ENCODE measurements at places on chromosomes 3 and 15. TPM values are rescaled to one million over a fixed set of nuclear protein-coding genes. Genes with fewer than 3 reads are reported as not detected.

DNA sequence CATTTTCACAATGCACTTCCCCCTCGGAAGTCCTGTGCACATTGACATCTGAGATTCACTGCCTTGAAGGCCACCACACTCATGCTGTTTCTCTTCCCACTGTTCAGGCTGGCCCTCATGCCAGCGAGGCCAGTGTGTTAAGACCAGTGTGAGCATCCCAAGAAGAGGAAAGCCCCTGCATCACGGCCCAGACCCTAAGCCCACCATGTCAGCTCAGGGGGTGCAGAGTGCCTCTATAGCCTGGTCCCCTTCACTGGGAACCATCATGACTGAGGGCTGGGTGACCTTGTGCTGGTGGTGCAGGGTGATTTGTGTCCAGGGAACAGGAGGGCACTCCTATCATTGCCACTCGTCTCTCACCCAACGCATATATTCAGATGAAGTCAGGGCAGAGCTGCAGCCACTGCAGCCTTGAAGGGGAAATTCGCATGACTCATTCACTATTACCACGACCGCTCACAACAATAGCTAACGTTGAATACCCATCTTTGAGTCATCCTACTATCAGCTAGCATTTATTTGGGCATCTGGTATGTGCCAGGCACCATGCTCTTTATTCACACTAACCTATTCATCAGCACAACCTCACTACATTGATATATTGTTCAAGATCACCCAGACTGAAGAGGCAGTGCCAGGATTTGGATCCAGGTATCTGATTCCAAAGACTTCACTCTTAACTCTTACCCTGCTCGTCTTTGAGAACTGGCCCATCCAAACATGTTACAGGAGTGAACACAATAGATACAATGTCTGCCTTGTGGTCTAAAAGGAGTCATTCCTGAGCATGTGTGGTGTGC, 58.8 kb upstream of the SLC6A11 start:
- peak; percentile 49 for DNase-seq
- peaks cover 10% of the 10 kb centered on the region for H3K4me1 ChIP-seq
- no peak overlapping the region for H3K27ac ChIP-seq
- H3K36me3 ChIP-seq, result no peaks in the 10 kb centered on the region
- H3K4me3 ChIP-seq, result no peak overlapping the region

DNA sequence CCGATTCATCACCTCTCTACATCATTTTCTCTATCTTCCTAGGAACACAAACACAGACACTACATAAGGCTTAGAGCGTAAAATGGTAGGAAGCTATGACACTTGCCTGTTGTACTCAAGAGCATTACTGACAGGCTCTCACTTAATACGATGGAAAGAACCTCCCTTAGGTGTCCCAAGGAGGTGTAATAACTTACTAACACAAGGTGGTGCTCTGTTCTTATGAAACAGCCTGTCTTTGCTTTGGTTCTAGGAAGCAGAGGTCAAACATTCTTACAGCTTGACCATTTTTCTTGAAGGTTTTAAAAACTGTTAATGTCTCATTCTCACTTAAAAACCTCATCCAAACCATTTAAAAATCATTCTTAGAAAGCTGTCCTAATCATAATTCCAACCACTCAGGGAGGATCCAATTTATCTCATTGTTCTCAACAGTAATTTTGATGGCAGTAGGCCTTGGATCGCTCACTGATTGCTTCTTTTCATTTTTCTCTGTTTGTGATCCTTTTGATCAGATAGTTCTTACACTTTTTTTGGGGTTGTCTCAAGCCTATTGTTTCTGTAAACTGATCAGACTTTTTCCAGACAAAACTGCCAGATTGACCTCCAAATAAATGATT, 317.8 kb upstream of the AGTR1 start:
- no peak overlapping the region for H3K27ac ChIP-seq
- no peak overlapping the region for H3K4me3 ChIP-seq
- H3K36me3 ChIP-seq, result no peaks in the 10 kb centered on the region
- peak; percentile 55 for DNase-seq

GRCh38 chr3:107969994-107970819, 120.6 kb downstream of the CD47 start:
- H3K27me3 ChIP-seq, result no peaks in the 10 kb centered on the region
- no peaks in the 10 kb centered on the region for H3K36me3 ChIP-seq
- peaks cover 9% of the 10 kb centered on the region for H3K4me1 ChIP-seq
- H3K27ac ChIP-seq, result no peak overlapping the region
- DNase-seq, result peak; percentile 57

- no peak for DNase-seq
- no peaks in the 10 kb centered on the region for H3K27me3 ChIP-seq
- no peak overlapping the region for H3K27ac ChIP-seq
- H3K36me3 ChIP-seq, result no peaks in the 10 kb centered on the region
Observed at GRCh38 chr3:42180901-42181300, 85.1 kb downstream of the CCK start.

DNA sequence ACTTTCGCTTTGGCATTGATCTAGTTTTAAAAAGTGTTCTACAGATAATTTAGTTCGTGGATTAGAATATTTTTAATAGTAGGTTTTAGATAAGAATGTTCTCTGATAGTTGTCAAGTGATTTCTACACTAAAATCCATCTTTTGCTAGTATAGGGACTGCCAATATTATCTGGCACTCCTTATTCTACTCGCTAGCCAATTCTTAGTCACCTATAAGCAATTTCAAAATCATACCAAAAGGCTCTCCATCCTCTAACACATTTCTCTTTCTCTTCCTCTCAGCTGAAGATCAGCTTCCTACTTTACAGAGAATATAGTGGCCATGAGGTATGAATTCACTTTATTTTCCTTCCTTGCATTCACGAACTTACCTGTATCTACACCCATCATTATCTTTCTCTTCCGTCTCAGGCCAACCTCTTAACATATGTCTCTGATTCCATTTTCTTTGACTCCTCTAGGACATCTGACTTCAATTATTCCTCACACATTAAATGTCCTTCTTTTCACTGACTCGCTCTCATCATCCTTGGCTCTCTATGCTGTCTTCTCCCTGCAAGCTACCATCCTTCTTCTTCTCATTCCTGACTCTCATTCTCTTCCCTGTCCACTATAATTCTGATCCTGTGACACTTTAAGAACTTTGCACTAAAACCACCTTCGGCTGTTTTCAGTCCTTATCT, 35.5 kb downstream of the C3orf80 start:
- no peak overlapping the region for H3K4me3 ChIP-seq
- no peaks in the 10 kb centered on the region for H3K36me3 ChIP-seq
- no peak for DNase-seq
- no peaks in the 10 kb centered on the region for H3K4me1 ChIP-seq
- no peak overlapping the region for H3K27ac ChIP-seq

DNA sequence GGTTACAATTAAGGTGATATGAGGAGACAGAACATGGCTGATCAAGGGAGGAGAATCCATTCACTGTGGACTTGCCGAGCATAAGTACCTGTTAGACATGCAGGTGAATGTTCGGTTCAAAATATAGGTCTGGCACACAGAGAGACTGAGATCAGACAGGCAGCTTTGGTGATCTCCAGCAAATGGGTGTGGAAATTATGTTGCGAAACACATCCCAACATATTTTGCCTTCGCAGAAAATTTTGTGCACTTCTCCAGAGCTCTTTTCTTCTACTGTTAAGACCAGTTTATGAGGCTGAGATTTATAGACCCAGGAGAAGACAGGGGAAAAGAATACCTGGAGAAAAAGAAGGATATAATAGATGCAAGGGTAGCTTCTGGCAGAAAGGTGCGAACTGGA, 183.2 kb downstream of the NEK10 start:
- H3K27ac ChIP-seq, result no peak overlapping the region
- no peaks in the 10 kb centered on the region for H3K4me1 ChIP-seq
- H3K27me3 ChIP-seq, result no peaks in the 10 kb centered on the region
- H3K4me3 ChIP-seq, result no peak overlapping the region
- H3K36me3 ChIP-seq, result no peaks in the 10 kb centered on the region

GRCh38 chr3:52454938-52455282, 494 bp upstream of the NISCH start:
- peak overlapping the region; percentile 64 for H3K4me3 ChIP-seq
- H3K36me3 ChIP-seq, result peaks cover 18% of the 10 kb centered on the region

GRCh38 chr3:106473576-106474475, 605.0 kb upstream of the CBLB start:
- no peak for DNase-seq
- no peaks in the 10 kb centered on the region for H3K27me3 ChIP-seq
- no peaks in the 10 kb centered on the region for H3K36me3 ChIP-seq
- no peak overlapping the region for H3K4me3 ChIP-seq
- no peak overlapping the region for H3K27ac ChIP-seq

- H3K4me1 ChIP-seq, result peaks cover 6% of the 10 kb centered on the region
- H3K27ac ChIP-seq, result peak overlapping the region; percentile 96
- H3K36me3 ChIP-seq, result peaks cover 5% of the 10 kb centered on the region
- peak; percentile 92 for DNase-seq
- H3K27me3 ChIP-seq, result no peaks in the 10 kb centered on the region
- H3K4me3 ChIP-seq, result peak overlapping the region; percentile 81
Observed at GRCh38 chr15:39918688-39919385, 1.2 kb downstream of the GPR176 start.

- no peaks in the 10 kb centered on the region for H3K4me1 ChIP-seq
- H3K27me3 ChIP-seq, result no peaks in the 10 kb centered on the region
- DNase-seq, result no peak
- no peak overlapping the region for H3K27ac ChIP-seq
Observed at GRCh38 chr15:76894174-76894573, 11.0 kb downstream of the SCAPER start.

- DNase-seq, result no peak
- H3K4me3 ChIP-seq, result no peak overlapping the region
- no peaks in the 10 kb centered on the region for H3K36me3 ChIP-seq
- no peak overlapping the region for H3K27ac ChIP-seq
Observed at GRCh38 chr3:137642831-137643230, 121.3 kb upstream of the SOX14 start.

GRCh38 chr3:88019024-88019423, 39.8 kb downstream of the CGGBP1 start:
- no peaks in the 10 kb centered on the region for H3K36me3 ChIP-seq
- no peak overlapping the region for H3K27ac ChIP-seq
- DNase-seq, result peak; percentile 8
- no peak overlapping the region for H3K4me3 ChIP-seq

DNA sequence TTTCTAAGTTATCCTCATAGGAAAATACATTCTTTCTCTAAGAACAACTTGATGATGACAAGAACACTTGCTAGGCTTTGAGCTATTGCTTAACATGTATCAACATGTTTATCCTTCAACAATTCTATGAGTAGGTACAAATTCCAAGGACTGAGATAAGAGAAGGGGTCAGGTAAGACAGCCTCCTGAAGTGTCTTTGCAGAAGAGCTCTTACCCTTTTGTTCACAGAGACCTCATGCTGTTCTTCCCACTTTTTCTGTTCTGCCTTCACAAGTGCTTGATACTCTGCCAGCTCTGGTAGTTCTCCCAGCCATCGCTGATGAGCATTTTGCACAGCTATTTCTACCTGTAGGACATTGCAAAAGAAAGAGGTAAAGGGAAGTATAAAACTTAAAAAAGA, 50.9 kb downstream of the CEP152 start:
- DNase-seq, result no peak
- H3K27ac ChIP-seq, result no peak overlapping the region
- no peak overlapping the region for H3K4me3 ChIP-seq

GRCh38 chr3:66418475-66418931, 82.3 kb downstream of the LRIG1 start:
- peaks cover 34% of the 10 kb centered on the region for H3K4me1 ChIP-seq
- H3K4me3 ChIP-seq, result no peak overlapping the region
- H3K27me3 ChIP-seq, result no peaks in the 10 kb centered on the region
- DNase-seq, result peak; percentile 83
- H3K36me3 ChIP-seq, result no peaks in the 10 kb centered on the region

- no peaks in the 10 kb centered on the region for H3K27me3 ChIP-seq
- no peaks in the 10 kb centered on the region for H3K36me3 ChIP-seq
- no peaks in the 10 kb centered on the region for H3K4me1 ChIP-seq
- DNase-seq, result no peak
- no peak overlapping the region for H3K27ac ChIP-seq
Observed at GRCh38 chr15:88568589-88568988, 22.1 kb upstream of the DET1 start.

- no peaks in the 10 kb centered on the region for H3K36me3 ChIP-seq
- peak; percentile 53 for DNase-seq
- peak overlapping the region; percentile 58 for H3K27ac ChIP-seq
- H3K27me3 ChIP-seq, result no peaks in the 10 kb centered on the region
- H3K4me1 ChIP-seq, result peaks cover 12% of the 10 kb centered on the region
- no peak overlapping the region for H3K4me3 ChIP-seq
Observed at GRCh38 chr3:58874795-58875194, 175.0 kb downstream of the CFAP20DC start.

GRCh38 chr15:50318697-50319096, 36.3 kb downstream of the GABPB1 start:
- H3K36me3 ChIP-seq, result no peaks in the 10 kb centered on the region
- no peak for DNase-seq
- no peak overlapping the region for H3K4me3 ChIP-seq
- H3K4me1 ChIP-seq, result no peaks in the 10 kb centered on the region
- no peaks in the 10 kb centered on the region for H3K27me3 ChIP-seq

DNA sequence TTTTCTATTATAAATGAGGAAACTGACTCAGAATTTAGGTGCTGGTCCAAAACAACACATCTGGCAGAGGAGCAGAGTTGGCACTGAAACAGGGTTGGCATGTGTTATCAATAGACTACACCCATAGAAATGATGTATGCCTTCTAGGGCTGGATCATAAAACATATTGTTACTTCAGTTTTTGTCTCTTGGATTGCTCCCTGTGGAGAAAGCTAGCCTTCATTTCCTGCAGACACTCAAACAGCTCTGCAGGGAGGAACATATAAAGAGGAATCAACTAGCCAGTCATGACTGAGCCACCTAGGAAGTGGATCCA, 507 bp upstream of the MRPL3 start:
- no peak for DNase-seq
- H3K27me3 ChIP-seq, result no peaks in the 10 kb centered on the region
- peak overlapping the region; percentile 78 for H3K27ac ChIP-seq

FSIP1 gene
- 0.84 TPM for total RNA-seq

EXD1 gene
- not detected for total RNA-seq

TBC1D2B gene
- total RNA-seq, result 26.0 TPM

ITGA11 gene
- 193 TPM for total RNA-seq

SNX22 gene
- 0.27 TPM for total RNA-seq

ABCC5 gene
- total RNA-seq, result 52.0 TPM

SPATA12 gene
- not detected for total RNA-seq

C3orf49 gene
- total RNA-seq, result not detected

CAND2 gene
- 3.8 TPM for total RNA-seq

COL6A6 gene
- total RNA-seq, result 0.09 TPM

PLCH1 gene
- 0.65 TPM for total RNA-seq

SLCO3A1 gene
- total RNA-seq, result 9.4 TPM

All from astrocyte (in vitro differentiated cells and primary cell).